Activated T-cell treated with anti-CD3 and anti-CD28 coated beads, Interleukin-2, amount 50 U/mL, for 4 hours (primary cell): ENCODE measurements at places on chromosomes 5 and 9.

GRCh38 chr9:95383845-95384244 is 66.3 kb upstream of the FANCC start:
- DNase-seq, result no peak

GRCh38 chr5:52837068-52837467 is 49.4 kb downstream of the ITGA1 start:
- no peak for DNase-seq

DNA sequence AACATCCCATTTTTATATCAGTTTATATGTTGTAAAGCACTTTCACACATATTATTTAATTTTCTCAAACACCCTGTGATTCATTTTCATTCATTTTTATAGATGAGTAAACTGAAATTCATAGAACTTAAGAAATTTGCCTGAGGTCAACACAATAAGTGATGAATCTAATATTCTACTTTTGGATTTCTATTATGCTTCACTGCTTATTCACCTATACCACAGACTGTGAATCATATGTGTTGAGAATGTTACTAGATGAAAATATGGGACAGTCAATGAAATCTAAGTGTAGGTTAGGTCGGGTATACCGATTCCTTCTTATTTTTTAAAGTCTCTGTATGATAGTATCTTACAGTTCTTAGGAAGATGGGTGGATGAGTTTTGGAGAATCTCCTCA is 24.8 kb downstream of the CDC37L1 start:
- DNase-seq, result no peak

DNA sequence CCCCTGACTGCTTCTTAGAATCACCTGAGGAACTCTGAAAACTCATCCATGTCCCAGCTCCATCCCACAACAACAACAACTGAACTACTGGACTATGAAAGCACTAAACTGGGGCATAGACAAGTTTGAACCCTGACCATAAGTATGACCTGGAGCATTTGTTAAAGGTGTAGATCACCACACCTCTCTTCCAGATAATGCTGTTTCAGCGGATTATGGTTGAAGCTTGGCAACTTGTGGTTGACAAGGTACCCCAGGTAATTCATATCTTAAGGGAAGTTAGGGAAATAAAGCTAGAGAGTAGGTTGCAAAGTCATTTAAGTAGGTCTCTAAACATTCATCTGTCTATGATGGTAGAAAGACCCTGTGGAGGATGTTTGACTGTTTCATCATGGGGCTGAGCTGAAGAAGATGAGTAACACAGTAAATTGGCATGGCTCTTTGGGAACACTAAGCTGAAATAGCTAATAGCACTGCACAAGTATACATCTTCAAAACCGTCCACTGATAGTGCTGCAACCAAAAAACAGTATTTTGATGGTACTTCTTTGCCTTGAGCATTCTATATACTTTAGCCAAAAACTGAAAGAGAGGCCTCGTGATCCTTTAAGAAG is 80.2 kb downstream of the TMEM174 start:
- no peak for DNase-seq

GRCh38 chr5:119021149-119021732 is 32.9 kb upstream of the DTWD2 start:
- DNase-seq, result no peak

GRCh38 chr5:354581-355378 is 33.3 kb downstream of the AHRR start:
- no peak for DNase-seq

DNA sequence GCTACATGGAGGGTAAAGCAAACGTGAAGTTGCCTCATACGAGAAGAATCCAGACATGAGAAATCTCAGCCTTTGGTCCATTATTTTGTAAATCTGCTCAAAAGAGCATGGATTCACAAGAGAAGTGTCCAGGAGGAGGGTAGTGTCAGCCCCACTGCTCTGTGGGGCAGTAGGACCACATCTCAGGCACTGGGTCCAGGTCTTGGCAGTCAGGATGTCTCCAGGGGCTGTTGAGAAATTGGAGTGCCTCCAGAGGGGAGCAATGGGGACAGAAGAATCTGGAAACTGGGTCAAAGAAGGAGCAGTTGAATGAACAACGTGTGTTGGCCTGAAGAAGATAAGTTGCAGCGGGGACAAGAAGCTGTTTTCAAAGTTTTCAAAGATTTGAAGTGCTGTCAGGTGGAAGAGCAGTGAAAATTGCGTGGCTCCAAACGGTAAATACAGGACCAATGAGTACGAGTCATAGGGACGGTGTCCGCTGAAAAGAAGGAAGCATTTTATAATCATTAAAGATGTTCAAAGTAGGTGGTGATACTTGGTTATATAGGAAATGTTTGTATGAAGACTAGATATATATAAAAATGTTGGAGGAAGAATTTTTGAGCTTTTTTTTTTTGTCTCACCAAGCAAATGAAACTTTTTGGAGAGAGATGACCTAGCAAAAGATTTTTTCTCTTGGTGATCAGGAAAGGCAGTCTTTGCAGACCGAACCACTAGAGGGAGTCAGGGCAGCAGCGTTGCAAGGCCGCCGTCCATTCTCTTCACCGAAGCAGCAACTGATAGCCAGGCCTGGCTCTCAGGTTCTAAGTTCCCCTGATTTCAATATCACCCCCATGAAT is 57.1 kb upstream of the ZBED3 start:
- DNase-seq, result peak; percentile 45

DNA sequence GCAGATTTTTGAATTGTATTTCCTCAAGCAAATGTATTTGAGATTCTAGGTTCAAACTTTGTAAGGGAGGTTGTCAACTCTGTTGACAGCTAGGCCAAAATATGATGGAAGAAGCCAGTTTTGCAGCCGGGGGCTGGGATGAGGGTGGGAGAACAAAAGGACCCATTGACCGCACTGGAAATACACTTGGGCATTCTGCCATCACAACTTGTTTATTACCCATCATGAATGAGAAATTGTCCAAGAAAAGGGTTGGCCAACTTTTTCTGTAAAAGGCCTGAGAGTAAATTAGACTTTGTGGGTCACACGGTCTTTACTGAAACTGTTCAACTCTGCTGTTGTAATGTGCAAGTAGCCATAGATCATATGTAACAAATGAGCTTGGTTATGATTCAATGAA is 221.3 kb upstream of the KLF9 start:
- no peak for DNase-seq

- peak; percentile 18 for DNase-seq
These were observed 238.1 kb downstream of the ROR2 start for GRCh38 chr9:91711755-91712601.

GRCh38 chr5:135467051-135467625 is 15.0 kb upstream of the TIFAB start:
- no peak for DNase-seq

DNA sequence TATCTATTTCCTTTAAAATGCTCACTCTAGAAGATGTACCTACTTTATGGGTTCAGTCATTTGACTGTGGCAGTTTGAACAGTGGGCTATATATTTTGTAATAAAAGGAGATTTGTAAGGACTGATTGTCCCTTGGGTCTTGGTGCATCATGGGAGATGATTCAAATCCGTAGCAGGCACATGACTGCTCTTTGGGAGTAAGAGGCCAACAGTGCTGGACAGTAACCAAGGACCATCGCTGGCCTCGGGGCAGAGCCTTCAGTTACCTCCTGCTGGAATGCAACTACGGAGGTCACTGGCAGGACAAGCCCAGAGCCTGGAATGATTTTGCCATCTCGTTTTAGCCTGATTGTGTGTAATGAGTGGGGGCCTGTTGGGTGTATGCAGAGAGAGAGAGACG is 7.0 kb upstream of the MAMDC2 start:
- DNase-seq, result no peak

GRCh38 chr9:118529210-118529609 is 825.0 kb downstream of the TLR4 start:
- no peak for DNase-seq

DNA sequence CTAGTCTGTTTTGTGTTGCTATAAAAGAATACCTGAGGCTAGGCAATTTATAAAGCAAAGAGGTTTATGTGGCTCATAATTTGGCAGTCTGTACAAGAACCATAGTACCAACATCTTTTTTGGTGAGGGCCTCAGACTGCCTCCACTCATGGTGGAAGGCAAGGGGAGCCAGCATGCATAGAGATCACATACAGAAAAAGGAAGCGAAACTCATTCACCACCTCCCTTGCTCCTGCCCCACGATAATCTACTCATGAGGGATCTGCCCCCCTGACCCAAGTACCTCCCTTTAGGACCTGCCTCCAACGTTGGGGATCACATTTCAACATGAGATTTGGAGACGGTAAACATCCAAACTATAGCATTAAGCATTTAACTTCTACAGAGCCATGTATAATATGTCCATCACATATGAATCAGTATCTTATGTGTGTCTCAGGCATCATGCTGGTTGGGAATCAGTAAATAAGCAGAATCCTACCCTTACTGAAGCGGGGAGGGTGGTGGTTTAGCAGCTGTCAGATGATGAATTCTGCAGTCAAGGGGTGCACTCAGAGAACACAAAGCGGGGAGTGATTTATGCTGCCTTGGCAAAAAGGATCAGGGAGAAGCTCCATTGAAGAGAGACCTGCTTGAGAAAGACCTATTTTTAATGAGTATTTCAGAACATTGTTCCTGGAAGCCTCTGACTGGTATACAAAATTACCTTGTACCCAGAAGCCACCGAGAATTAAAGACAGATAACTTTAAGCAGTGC is 34.8 kb downstream of the HMGXB3 start:
- DNase-seq, result no peak

DNA sequence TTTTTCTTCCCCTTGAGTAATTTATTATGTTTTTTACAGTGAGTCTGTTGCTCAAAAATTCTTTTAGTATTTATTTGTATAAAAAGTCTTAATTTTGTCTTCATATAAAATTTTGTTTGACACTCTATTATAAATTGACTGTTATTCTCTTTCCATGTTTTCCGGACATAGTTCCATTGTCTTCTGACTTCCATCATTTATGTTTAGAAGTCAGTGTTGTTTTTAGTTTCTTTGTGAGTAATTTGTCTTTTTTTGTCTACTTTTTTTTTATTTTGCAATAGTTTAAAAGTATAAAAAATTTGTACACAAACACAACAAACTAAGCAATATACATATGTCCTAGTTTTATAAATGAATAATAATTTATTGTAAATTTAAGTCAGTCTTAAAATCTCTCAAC is 25.7 kb upstream of the SPDL1 start:
- DNase-seq, result no peak

- DNase-seq, result no peak
These were observed 124.4 kb downstream of the TENT4A start for GRCh38 chr5:6837519-6838110.

DNA sequence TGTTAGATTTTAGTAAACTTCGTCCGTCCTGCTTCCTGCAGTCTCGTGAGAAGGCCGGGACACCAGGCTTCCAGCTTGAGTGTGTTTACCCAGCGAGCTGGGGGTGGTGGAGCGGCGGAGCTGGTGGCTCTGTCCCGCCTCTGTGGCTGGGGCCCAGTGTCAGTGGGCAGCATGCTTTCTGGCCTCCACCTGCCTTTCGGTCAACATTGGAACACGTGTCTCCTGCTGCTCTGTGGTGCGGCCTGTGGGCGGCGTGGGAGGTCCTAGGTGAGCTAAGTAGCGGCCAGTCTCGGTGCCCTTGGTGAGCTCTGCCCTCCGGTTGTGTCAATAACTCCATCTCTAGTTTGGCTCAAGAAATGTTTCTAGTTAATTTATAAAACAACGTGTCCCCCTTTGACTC is 125.9 kb downstream of the GADD45G start:
- no peak for DNase-seq

- DNase-seq, result no peak
These were observed 192.0 kb upstream of the PPP1R26 start for GRCh38 chr9:135287627-135288026.

- DNase-seq, result no peak
These were observed 58.3 kb upstream of the CPEB4 start for GRCh38 chr5:173829826-173830225.

- no peak for DNase-seq
These were observed 615 bp downstream of the PSMD5 start for GRCh38 chr9:120841930-120842684.

- DNase-seq, result no peak
These were observed 96.5 kb upstream of the ADRA1B start for GRCh38 chr5:159819591-159820411.

DNA sequence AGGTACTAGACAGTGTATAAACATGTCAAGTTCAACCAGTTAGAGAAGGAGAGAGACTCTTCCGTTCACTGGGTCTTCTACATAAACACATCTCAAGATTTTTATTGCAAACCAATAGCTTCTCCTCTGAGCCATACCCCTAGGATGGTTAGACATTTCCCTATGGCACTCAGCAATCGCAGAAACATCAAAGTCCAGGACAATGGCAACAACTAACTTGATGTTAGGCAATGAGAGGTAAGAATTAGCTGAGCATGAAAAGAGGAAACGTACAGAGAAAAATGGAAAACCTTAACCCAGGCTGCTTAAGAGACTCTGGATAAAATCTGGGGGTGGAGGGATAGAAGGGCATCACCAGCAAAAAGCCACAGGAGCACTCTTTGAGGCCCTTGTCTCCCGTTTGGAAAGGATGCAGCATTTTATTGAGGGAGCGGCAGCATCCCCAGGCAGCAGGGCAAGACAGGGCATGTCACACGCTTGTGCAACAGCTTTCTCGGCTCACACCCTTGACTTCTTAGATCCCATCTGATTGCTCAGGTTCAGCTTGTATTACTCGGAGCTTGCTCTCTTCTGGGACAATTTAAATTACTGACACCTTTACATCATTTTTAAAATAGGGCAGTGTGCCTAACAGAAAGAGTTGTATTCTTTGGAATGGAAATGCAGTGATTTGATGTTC is 8.6 kb upstream of the PSAT1 start:
- DNase-seq, result no peak

DNA sequence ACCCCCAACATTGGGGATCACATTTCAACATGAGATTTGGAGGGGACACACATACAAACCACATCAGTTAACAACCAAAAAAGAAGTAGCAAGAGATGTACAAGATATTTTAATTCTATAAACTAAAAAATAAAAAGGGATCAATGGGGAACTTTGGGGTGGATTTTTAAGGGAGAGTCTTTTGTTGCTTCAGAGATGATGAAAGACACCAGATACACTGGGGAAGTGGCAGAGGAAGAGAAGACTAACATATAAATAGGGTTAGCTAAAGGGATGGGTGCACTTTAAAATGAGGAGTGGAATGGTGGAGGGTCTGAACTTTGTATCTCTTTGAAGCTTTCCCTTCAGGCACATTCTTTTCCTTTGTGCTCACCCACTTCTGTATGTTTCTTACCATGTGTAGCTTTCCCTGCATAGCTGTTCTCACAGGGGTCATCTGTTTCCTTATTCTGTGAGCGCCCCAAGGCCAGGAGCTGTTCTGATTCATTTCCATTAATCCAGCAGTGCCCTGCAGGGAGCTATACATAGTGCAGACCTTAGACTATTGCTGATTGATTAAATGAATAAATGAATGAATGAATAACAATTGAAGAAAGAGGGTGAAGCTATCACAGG is 531.6 kb upstream of the KLF4 start:
- DNase-seq, result no peak

DNA sequence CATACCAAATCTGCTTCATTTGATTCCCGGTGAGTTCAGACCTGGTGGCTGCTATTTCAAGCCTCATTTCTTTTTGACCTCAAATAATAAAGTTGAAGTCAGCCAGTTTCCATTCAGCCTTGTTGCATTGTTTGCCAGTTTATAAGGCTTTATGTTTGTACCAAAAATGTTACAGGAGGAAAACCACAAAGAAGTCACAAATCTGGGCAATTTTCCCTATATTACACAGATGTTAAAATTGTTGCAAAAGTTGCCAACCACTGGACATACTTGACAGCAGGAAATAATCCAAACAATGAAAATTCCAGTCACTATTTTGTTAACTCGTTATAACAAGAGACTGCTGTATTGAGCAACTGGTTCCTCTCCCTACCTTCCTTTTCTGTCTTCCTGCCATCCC is 1325.0 kb upstream of the DMAC1 start:
- no peak for DNase-seq
